Omental fat pad (tissue), 4 donors: ENCODE measurements at places on chromosomes 5 and 9. TPM values are rescaled to one million over a fixed set of nuclear protein-coding genes. Genes with fewer than 3 reads are reported as not detected.

GRCh38 chr5:54663866-54664265 is 146.3 kb downstream of the SNX18 start:
- DNase-seq: no peak

Gene ZDHHC11B
- total RNA-seq: 1.1 TPM

Gene DEPDC1B
- 2.3 TPM for total RNA-seq

DNA sequence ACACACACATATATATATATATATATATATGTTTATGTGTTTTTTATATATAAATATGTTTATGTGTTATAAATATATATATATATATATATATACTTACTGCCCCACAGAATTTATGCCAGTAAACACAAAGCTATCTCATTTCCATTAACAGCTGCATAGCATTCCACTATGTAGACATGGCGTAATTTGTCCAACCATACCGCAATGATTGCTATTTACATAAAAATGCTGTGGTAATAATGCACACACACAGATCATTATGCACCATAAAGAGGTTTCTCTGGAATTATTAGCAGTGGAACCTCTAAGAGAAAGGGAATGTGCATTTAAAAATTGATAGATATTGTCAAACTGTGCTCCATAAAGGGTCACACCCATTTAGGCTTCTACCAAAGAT is 150.1 kb downstream of the CEP120 start:
- no peak for DNase-seq

DNA sequence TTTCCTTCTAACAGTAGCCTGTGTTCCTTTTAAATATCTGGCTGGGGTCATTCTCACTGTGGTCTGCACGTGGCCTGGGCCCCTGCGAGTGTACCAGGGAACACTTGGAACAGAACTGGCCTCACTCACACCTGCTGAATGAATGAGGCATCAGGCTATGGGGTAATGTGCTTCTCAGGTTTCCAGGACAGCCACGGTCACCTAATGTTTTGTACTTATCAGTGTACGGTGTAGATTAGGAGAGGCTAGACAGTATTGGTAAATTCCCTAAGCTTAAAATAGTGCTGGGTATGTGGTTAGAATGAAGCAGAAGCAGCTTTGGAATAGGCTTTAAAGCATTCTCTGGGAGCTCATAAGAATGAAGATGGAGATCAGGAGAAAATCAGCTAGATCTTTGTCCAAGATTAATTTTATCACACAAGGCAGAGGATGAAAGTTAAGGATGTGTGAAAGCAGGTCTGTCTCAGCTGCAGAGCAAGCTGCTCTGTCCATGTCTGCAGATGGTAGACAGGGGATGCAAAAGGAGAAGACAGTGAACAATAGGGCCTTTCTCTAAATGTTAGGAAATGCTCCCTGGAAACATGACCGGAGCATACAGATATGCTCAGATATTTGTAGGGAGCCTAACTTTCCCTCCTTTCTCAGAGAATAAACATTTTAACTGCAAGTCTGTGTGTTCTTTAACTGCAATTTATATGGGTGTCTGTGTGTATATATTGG is 267.5 kb downstream of the NR3C1 start:
- DNase-seq: no peak

Gene GRIN1
- not detected for total RNA-seq
